Glutamatergic neuron (in vitro differentiated cells): ENCODE measurements at places on chromosomes 4 and X. TPM values are rescaled to one million over a fixed set of nuclear protein-coding genes. Genes with fewer than 3 reads are reported as not detected.

GRCh38 chr4:3462321-3462789, 751 bp upstream of the DOK7 start:
- peak; percentile 23 for DNase-seq

SPACA5 gene
- total RNA-seq = not detected

LRCH2 gene
- total RNA-seq = 24.2 TPM

- peak; percentile 17 for DNase-seq
These were observed 470.6 kb upstream of the GALNTL6 start for GRCh38 chr4:171342646-171343045.

- DNase-seq = no peak
These were observed 2.8 kb downstream of the TENT5D start for GRCh38 chrX:80423000-80423399.

- no peak for DNase-seq
These were observed 175.0 kb upstream of the MTMR8 start for GRCh38 chrX:64570204-64570603.

DNA sequence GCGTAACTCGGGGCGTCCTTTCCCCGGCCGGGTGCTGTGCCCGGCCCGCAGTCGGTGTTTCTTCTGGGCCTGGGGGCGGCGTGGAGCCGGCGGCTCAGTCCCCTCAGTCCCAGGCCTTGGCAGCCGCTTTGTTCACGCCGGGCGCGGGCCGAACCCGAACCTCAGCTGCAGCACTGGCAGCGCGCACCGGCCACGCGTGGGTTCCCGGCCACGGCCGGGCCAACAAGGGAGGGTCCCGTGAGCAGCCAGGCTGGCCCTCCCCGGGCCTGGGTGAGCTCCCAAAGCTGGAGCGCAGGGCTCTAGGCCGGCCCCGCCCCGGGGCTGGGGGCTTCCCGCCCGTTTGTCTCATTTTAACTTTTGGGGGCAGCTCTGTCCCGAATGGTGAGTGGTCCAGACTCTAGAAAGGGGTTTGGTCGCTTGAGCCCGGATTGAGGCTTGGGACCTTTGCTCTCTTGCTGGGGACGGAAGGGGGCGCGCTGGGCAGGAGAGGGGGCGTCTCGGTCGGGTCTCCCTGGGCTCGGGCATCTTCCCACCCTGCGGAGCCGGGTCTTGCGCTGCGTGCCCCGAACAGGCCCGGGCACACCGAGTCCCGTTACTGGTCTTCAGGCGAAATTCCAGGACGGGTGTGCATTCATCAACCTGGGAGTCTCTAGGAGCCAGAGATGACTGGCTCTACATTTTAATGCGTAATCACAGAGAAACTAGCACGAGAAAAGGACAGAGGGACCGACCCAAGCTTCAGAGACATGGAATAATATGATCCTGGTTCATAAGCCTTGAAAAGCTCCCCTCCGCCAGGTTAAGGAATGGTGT, 177.1 kb downstream of the CBR4 start:
- peak; percentile 77 for DNase-seq

FAM53A gene
- total RNA-seq = 1.1 TPM

DGAT2L6 gene
- total RNA-seq = not detected

DNA sequence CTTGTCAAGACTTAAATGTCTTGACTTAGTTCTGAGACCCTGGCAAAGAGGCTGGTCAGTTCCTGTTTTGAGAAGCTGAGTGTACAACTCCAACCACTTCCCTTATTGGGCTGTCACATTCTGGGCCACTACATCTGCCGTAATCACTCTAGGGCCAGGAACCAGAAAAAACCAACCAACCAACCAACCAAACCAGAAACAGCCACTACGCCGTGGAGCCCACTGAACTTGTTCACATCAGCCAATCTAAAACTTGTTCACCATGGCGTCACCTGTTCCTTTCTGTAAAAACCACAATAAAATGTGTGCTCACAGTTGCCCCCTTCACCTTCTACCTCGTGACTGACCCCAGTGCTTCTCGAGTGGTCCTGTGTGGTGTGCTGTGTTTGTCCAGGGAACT, 107.3 kb downstream of the JADE1 start:
- no peak for DNase-seq

ASB11 gene
- not detected for total RNA-seq

DNA sequence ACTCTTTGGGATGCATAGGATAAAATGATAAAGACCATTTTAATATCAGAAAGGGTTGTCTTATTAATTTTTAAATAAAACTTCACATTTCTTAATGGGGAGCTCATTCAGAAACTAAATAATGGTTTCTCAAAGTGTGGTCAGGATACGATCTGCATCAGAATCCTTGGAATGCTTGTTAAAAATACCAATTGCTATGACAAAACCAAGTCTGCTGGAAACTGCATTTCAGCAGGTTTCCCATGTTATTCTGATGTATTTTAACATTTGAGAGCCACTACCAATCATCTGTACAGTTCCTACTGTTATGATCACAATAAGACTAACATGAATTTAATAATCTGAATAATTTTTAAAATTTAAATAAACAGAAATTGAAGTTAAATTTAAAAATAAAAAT, 115.1 kb downstream of the SOWAHB start:
- DNase-seq = no peak

DNA sequence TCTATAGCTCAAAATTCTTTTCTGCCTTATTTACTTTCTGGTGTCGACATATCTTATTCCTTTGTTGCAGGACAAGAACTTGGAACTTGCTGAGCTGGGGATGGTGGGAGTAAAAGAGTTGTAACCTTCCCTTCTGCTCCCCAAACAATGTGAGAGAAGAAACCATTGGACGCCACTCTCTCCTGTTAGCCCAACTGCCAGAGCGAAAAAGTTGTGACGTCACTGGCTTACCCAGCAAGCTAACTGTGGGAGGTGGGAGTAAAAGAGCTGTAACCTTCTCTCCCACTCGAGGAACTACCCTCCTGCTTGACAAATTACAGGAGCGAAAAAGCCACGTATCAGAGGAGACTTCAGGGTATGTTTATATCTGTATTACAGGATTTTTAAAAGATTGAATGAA, 90.0 kb upstream of the PCDH10 start:
- DNase-seq = no peak

CFAP47 gene
- 0.17 TPM for total RNA-seq

- peak; percentile 80 for DNase-seq
These were observed 734 bp downstream of the STOX2 start for GRCh38 chr4:183905593-183906488.

DNA sequence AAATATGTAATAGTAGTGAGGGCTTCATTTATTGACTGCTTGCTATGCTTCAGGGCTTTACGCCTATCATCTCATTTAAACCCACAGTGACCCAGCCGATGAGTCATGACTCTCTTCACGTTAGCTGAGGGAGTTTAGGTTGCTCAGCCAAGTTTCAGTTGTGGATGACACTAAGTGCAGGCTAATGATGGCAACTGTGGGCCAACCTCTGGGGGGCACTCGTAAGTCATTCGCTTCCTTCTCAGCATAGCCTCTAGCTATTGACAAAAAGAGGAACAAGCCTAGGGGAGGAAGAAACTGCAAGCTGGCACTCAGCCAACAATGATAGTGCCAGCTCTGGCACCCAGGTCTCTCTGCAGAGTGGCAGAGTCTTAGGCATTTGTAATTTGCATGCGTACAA, 325.0 kb downstream of the ARHGAP10 start:
- no peak for DNase-seq

- DNase-seq = no peak
These were observed 33.7 kb upstream of the MSL3 start for GRCh38 chrX:11724122-11725017.

GAGE12J gene
- not detected for total RNA-seq

DNA sequence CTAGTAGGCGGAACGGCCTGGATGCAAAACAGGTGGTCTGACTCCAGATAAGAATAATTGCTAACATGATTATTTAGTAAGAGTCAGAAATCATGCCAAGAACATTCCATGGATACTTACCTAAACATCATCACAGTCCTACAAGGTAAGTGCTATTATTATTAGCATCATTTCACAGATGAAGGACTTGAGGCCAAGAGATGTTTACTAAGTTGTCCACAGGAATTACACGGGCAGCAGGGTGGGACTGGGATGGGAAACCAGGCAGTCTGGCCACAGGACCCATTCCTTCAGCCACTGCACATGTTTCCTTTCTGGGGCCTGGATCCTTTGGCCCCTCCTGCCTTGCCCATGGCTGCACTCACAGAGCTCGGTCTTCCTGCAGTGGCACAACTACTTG, 48.3 kb downstream of the ANAPC4 start:
- DNase-seq = no peak

GRCh38 chrX:155262970-155263754, 1.1 kb downstream of the RAB39B start:
- no peak for DNase-seq

MBNL3 gene
- total RNA-seq = 1.0 TPM

NPY2R gene
- total RNA-seq = not detected

- DNase-seq = no peak
These were observed 294.0 kb downstream of the CCSER1 start for GRCh38 chr4:90421161-90421560.
